ENCODE measurements at places on chromosomes 3 and 15.

- no peak for DNase-seq
These were observed 113.8 kb downstream of the AKAP13 start for GRCh38 chr15:85494048-85494777.

- DNase-seq = no peak
These were observed 77.1 kb upstream of the SNRPA1 start for GRCh38 chr15:101372149-101372577.

GRCh38 chr3:194103505-194103904 lies 32.4 kb upstream of the HES1 start:
- no peak for DNase-seq

DNA sequence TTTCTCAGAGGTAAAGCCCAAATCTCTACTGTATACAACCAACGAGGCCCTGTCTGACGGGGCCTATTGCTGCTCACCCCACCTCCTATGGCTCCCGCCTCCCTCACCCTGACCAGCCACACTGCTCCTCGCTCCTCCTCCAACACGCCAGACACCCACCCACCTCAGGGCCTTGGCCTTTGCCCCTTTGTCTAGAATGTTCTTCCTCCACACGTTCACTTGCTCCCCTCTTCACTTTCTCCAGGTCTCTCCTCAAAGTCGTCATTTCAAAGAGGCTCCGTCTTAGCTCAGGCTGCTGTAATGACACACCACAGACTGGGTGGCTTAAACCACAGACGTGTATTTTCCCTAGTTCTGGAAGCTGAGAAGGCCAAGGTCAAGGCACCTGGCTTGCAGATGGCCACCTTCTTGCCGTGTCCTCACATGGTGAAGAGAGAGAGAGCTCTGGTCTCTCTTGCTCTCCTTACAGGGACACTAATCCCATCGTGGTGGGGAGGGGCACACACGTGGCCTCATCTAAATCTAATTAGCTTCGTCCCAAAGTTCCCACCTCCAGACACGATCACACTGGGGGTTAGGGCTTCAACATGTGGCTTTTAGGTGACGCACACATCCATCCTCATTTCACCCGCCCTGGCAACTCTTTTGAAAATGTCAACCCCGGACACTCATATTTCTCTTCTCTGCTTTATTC lies 98.2 kb downstream of the TLE3 start:
- no peak for DNase-seq

DNA sequence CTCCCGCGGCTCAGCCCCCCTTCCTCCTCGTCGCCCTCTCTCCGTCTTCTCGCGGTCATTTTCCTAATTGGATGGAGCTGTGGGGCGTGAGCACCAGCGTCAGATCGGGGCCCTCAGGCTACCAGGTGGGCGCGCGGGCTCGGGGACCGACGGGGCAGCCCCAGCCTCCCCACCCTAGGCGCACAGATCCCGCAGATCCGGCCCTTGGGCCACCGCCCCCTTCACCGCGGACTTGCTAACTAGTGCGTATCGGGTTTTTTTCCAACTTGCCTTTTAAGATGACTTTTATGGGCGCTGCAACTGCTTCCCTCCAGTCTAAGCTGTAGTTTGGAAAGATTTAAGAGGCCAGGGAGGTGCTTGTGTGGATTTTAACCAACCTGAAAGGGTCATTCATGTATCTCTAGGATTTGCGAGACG lies 1.3 kb downstream of the ZNF710 start:
- DNase-seq = no peak

DNA sequence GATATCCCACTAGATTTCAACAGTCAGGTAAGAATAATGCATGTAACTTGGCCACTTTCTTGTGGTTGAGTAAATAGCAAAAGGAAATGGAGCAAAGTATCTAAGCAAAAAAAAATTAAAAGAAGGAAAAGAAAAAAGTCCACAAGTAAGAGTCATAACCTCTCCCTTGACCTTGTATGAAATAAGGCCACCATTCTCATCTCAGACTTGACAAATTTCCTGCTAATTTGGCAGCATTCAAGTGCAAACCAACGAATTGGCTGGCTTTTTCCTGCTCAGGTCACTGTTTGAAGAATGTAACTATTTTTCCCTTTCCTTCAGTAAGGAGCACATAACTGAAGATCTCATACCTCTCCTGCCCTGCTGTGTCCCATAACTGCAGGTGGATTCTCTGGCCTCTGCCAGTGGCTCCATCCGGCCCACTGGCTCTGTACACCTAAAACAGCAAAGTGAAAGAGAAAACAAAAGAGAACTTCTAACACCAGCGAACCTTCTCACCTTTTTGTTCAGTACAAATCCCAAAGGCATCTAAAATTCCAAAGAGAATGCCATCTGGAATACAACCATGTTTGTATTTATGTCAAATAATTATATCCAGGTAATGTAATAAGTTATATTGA lies 33.4 kb upstream of the RSL24D1 start:
- DNase-seq = no peak

GRCh38 chr15:95680728-95681127 lies 649.8 kb upstream of the NR2F2 start:
- DNase-seq = no peak

DNA sequence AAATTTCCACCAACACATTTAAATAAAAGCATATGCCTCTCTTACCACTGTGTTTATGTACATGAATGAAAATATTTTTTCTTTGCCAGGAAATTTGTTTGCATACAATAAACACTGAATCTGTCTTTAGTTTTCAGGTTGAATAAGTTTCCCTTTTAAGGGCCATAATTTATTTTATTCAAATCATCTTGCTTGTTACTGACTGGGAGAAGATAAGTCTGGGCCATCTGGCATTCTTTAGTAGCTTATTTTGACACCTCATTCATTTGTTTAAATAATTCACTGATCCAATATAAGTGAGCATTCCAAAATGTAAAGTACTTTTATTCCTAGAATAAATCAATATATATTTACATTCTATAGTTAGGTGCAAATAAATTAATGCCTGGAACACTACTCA lies 1001.3 kb downstream of the PLOD2 start:
- no peak for DNase-seq

DNA sequence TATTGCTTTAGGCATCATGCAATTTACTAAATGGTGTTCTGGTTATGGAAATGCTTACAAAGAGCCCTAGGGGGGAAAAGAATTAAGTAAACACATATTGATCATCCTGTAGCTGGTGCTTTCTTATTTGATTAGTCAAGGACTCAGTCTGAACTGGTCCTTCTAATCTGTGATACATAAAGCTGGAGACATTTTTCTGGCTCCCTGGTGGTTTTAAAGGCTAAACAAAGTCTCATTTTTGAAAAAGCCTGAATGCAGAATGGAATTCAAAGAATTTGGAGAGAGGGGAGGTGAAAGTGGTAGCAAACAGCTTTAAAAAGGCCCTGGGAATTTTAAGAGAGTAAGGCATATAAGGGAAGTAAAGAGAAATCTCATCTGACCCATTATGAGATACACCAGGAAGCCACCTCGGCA lies 149.7 kb downstream of the RBMS3 start:
- no peak for DNase-seq

All from activated T-helper 1 cell treated with anti-CD3 and anti-CD28 coated beads, Interleukin-2, amount 50 U/mL, for 16 hours (primary cell).